ENCODE measurements at places on chromosomes 13 and 19.

DNA sequence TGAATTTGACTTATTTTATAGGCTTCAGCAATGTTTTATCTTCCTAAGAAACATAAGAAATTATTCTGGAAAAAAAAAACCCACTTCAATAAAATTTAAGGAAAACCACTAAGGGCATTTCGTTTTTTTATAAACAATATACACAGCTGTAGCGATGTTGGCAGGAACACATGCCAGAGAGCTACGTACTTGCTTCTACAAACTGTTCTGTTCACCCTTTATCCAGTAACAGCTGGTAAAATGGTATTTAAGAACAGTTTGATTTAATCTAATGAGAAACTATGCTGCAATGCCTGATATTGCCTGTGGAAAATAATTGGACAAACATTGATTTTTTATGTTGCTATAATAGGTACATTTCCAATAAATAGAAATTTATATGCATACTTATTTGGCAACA lies 137.2 kb upstream of the DACH1 start:
- no peak for DNase-seq

DNA sequence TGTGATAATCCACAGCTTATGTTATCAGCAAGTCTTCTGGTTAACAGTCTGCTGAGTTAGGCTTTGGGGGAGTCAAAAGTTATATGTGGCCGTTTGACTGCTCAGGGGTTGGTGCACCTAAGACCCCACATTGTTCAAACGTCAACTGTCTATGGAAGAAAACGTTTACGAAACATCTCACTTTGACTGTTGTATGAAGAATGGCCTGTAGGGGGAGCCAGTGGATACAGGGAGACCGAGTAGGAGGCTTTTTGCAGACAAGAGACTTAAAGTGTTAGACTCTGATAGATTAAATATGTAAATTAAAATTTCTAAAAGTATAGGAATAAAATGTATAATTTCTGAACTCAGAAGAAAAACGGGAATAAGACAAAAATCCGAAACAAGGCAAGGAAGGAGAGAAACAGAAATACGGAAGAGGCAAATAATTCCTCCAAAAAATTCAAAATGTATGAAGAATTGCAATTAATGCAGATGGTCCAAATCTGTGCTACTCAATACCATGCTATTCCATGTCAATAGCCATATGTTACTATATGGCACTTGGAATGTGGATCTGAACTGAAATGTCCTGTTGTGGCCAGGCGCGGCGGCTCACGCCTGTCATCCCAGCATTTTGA lies 37.8 kb downstream of the TNFSF14 start:
- DNase-seq: no peak

DNA sequence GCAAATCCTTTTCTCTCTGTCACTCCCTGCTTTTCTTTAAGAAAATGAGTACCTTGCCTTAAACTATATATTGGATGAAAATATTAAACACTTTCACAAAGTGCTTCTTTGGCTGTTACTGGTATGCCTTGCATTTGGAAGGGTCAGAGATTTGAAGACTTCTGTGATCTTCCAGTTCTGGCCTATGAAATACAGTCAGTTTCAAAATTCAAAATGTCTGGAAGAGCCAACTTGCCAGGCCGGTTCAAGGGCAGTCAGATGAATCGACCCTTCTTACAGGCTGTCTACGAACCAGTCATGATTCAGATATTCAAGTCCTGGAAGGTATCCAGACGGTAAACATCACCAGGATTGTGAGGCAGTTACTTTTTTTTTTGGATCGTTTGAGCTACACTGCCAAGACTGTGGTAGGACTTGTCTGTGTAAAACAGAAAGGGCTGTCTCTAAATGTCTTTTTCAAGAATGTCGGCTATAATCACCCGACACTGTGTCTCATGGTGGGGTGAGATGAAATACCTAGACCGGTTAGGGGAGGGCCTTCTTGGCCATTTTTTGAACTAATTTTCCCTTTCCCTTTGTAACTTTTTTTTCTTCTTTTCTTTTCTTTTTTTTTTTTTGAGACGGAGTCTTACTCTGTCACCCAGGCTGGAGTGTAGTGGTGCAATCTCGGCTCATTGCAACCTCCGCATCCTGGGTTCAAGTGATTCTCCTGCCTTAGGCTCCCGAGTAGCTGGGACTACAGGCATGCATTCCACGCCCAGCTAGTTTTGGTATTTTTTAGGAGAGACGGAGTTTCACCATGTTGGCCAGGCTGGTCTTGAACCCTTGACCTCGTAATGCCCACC lies 11.2 kb downstream of the ACTN4 start:
- DNase-seq: peak; percentile 61

DNA sequence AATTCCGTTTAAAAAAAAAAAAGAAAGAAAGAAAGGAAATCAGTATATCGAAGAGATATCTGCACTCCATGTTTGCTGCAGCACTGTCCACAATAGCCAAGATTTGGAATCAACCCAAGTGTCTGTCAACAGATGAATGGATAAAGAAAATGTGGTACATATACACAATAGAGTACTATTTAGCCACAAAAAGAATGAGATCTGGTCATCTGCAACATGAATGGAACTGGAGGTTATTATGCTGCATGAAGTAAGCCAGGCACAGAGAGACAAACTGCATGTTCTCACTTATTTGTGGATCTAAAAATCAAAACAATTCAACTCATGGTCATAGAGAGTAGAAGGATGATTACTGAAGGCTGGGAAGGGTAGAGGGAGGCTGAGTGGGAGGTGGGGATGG lies 16.3 kb downstream of the ZNF565 start:
- no peak for DNase-seq

GRCh38 chr13:113654591-113655345 lies 3.2 kb downstream of the ATP4B start:
- DNase-seq: no peak

- DNase-seq: no peak
Observed at GRCh38 chr13:112521073-112521685, 66.8 kb downstream of the TUBGCP3 start.

GRCh38 chr19:44796701-44797115 lies 12.2 kb upstream of the BCAM start:
- DNase-seq: peak; percentile 79

Data from NCI-H510A (cell line).